Stimulated activated naive CD8-positive, alpha-beta T cell treated with anti-CD3 and anti-CD28 coated beads, Interleukin-15, Interleukin-2, amounts not matched to agents 100 U/mL and 50 U/mL, for 24 hours (primary cell): ENCODE measurements at places on chromosomes 6 and 20.
A peak's percentile ranks its signal among the peaks of the same experiment; 100 is the strongest.

DNA sequence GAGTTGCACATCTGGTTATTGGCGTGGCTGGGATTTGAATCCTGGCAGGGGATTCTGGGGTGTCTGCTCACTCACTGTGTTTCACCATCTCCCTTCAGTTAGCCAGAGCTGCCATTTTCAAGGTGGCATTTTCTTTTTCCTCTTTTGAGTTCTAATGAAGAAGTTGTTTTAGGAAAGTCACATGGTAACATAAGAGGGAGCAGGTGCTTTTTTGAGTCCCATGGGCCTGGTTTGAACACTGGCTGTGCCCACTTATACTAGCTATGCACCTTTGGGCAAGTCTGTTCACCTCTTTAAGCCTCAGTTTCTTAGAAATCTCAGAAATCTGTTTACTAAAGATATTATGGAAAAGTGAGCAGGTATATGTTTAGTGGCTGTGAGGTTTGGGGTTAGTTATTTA is 39.6 kb downstream of the ANKS1A start:
- DNase-seq = no peak

DNA sequence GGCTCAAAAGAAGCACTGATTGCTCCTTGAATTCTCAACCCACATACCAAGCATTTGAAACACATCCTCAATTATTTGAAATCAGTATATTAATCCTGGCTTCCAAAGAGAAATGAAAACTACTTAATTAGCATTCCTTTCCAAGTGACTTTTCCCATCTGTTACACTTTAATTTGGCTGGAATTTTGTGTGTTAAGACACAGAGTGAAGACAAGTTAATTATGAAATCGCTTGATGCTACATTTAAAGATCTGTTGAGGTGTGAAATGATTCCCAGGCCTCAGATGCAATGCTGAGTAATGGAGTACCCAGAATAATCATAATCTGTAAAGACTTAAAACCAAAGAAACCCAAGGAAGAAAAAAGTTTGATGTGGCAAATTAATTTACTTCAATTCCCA is 241.4 kb downstream of the ADGB start:
- DNase-seq = no peak

GRCh38 chr20:36501367-36502006 is 39.8 kb upstream of the MYL9 start:
- no peak for DNase-seq

- DNase-seq = no peak
These were observed 24.3 kb upstream of the NHSL1 start for GRCh38 chr6:138523347-138524210.

DNA sequence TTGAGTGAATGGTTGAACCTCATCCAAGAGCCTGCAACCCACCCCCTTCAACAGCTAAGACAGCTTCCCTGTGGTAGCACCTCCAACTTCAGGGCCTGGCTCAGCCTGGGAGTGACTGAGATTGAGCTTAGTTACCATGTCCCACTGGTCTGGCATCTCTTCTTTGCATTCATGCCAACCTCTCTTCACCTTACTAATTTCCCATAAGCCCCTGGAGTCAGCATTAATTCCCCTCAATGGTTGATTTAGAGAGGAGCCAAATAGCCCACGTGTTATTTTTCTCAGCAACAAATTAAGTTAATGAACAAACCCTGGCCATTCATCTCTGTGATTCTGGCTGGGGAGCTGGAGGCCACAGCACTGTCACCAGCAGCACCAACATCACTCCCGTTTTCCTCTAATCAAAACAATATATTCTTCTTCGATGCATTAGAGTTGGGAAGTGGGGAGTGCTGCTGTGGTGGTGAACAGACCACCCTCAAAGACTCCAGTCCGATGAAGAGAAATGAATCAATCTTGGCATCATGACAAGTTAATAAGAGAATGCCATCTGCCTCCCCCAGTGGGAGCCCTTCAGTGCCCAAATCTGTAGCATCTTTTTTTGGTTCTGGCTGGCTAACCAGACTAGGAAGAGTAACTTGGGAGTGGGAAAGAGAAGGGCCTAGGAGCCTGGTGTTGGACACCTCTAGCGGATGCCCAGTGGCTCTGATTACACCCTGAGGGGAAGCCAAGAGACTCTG is 316.9 kb upstream of the RNF24 start:
- no peak for DNase-seq

GRCh38 chr20:34874094-34874654 is 1.5 kb upstream of the GGT7 start:
- peak; percentile 66 for DNase-seq

GRCh38 chr6:4655196-4656025 is 120.8 kb upstream of the CDYL start:
- DNase-seq = no peak

GRCh38 chr20:38997622-38998021 is 35.5 kb downstream of the DHX35 start:
- DNase-seq = peak; percentile 80

GRCh38 chr6:107625264-107625663 is 135.3 kb downstream of the SOBP start:
- DNase-seq = no peak

DNA sequence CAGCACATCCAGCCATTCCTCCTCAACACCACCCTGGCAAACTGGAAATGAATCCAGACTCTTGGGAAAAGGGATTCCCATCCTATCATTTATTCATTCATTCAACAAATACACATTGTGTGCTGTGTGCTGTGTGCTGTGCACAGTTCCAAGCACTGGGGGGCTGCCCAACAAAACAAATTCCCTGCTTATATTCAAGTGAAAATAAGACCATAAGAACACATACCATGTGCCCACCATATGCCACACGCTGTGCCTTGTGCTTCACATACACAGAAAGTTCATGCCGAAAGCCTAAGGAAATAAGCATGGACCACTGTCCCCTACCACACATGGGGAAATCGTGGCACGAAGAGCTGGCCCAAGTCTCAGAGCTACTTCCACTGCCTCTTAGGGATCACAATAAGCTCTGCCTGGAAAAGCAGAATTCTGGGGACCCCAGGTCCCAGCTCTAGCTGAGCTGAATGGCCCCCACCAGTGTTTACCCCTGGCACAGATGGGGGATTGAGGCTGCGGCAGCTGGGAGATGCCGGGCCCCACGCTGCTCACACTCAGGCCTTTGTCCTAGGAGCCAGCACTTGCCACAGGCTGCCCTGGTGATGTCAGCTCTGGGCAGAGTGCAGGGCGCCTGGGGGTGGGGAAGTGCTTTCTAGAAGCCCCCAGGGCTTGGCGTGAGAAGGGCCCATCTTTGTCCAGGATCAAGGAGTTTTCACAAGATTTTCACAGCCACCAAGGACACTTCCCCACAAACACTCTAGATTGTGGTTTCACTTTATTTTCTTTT is 99.6 kb downstream of the PREX1 start:
- DNase-seq = no peak

GRCh38 chr6:124927806-124928205 is 34.4 kb upstream of the RNF217 start:
- no peak for DNase-seq

- no peak for DNase-seq
These were observed 124.4 kb upstream of the NUP153 start for GRCh38 chr6:17831135-17831534.

DNA sequence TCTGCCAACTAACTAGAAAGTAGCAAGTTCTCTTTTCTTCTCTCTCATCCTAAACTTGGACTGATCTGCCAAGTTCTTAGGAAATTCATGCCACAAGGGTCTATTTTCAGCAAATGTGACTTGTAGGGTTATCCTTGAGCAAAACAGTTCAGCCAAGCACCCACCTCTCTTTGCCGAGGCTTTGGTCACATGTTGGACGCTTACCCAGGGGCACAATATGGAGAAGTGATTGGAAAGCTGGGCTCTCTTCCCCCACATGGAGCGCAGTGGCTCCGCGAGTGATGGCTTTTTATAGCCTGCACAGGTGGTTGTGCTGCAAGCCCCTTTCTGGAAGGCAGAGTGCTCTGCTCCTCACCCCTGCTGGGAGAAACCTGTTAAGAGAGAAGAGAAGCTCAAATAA is 47.7 kb upstream of the FNDC1 start:
- no peak for DNase-seq

DNA sequence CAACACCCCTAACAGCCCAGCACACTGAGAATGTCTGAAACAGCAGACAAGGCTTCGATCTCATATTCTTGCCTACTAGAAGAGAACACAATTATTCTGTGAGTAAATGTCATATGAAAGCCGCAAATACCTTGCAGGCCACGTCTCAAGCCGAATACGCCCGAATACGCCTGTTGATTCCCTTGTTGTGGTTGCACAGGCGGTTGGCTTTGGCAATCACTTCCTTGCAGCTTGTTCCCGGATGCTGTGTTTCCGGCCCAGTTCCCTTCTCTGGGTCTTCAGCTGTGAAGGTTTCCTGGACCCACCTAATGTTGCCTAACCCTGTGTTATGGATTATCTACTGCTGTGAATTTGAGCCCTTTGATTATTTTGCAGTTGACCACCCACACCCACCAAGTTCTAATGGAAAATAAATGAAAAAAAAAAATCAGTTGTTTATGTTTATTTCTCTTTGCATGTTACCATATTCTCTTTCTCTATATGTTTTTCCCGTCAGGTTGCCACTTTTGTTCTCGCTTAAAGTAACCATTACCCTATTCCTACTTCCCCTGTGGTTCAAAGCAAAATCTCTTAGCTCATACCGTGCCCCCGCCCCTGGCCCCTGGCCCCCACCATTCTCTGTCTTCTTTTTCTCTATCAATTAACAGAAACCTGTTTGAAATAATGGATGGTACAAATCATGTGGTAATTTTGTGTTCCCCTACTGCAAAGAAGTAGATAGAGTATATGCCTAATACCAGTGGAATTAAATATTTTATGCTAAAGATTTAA is 172.4 kb downstream of the ADGB start:
- peak; percentile 51 for DNase-seq

- no peak for DNase-seq
These were observed 5.2 kb upstream of the GOPC start for GRCh38 chr6:117607511-117607910.

DNA sequence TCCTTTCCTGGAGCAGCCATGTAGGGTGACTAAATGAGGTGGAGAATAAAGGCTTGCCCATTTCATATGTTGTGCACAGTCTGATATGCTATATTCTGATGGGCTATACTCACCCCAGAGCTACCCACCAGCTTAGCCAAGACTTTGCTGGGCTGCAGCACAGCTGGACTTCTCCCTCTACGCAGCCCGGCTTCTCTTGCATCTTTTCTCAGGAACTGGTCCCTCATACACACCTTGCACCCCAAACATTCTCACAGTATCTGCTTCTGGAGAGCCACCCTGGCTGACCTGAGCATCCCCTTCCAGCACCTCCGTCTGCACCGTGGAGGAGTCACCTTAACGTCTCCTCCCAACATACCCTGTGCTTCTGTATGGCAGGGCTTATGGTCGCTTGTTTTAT is 150.8 kb upstream of the PMEPA1 start:
- DNase-seq = no peak

GRCh38 chr6:139295901-139296300 is 4.1 kb upstream of the TXLNB start:
- DNase-seq = no peak

DNA sequence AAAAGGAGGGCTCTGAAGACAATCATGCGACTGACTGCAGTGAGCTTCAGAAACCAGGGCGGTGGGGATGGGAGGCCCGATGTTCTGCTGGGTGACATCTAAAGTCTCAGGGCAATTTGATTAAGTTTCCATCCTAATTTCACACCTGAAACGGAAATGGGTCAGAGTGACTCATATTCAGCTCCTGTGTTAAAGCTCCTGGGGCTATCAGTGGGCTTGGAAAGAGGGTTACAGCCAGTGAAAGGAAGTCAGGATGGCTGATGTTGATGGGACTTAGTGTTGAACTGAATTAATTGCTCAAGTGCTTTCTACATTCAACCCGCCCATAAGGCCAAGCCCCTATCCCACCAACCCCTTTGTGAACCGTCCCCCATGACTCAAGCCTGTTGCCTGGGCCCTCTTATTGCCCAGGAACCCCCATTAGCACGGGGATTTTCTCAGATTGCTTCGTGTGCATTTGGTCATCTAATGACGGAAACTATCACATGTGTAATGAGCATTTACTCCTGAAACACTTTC is 47.1 kb upstream of the TBC1D7 start:
- DNase-seq = peak; percentile 61

DNA sequence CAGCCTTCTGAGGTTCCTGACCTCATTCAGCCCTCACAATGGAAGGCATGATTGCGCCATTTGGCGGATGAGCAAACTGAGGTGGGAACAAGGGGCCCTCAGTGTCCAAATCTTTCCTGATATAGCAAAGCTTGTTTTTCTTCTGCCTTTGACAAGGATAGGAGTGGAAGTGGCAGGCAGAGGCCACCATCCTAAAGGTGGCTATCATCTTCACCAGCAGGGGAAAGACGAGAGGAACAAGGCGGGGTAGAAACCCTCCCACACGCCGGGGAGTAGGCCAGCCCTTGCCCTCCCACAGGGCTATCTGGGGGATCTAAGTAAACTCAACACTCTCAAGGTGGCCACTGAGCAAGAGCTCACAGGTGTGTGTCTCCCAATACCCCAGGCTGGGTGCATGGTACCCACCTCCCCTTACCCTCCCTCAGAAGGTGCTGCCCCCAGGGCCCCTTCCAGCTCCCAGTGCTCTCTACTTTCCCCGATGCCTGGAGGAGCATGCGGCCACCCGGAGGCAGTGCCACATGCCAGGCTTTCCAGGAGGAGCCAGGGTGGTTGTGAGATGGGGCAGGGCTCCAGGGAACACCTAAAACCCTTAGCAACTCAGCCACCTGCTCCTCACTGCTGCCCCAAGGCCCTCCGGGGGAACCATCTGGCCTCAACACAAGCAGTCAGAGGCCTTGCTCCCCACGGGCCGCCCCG is 11.2 kb downstream of the SPDEF start:
- DNase-seq = no peak

DNA sequence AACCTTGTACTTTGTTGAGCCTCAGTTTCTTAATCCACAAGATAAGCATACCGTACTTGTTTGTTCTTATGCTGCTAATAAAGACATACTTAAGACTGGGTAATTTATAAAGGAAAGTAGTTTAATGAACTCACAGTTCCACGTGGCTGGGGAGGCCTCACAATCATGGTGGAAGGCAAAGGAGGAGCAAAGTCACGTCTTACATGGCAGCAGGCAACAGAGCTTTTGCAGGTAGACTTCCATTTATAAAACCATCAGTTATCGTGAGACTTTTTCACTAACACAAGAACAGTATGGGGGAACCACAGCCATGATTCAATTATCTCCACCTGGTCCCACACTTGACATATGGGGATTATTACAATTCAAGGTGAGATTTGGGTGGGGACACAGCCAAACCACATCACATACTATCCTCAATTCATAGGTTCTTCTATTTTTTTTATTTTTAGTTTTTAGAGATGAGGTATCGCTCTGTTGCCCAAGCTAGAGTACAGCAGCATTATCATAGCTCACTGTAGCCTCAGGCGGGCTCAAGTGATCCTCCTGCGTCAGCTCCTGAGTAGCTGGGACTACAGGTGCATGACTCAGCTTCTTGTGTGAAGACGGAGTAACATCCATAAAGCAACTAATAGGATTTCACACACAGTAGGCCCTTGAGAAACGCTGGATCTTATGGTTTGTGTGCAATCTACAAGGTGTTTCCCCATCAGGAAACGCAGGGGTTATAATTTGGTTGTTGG is 76.7 kb upstream of the IYD start:
- DNase-seq = no peak

- peak; percentile 75 for DNase-seq
These were observed 20.7 kb upstream of the TRIM27 start for GRCh38 chr6:28944412-28944865.
